GM12891 (cell line): ENCODE measurements at places on chromosomes 1 and 21.

DNA sequence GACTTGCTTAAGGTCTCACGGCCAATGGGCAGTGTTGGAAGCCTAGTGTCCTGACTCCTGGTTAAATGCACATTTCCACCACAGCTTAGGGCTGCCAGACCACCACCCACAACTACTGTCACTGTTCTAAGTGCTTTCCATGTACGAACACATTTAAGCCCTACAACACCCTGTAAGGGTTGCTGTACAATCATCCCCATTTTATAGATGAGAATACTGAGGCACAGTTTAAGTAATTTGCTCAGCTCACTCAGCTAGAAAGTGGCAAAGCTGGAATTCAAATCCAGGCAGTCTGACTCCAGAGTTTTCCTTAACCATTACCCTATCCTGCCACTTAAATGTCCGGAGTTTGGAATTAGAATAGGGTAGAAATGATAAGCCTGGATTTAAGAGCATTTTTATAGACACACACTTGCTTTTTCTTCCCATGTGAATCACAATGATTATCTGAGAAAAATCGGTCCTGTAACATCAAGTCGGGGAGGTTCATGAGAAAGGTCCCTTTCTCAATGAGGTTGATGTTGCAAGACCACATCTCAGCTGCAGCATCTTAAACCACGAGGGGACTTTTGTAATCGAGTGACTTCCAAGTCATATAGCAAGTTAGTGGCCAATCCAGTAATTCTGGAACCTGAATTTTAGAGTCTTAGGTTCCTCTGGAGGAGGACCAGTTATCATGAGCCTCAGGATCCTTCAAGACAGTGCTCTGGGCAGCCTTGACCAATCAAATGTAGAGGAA is 8.6 kb downstream of the E2F2 start:
- DNase-seq = no peak

DNA sequence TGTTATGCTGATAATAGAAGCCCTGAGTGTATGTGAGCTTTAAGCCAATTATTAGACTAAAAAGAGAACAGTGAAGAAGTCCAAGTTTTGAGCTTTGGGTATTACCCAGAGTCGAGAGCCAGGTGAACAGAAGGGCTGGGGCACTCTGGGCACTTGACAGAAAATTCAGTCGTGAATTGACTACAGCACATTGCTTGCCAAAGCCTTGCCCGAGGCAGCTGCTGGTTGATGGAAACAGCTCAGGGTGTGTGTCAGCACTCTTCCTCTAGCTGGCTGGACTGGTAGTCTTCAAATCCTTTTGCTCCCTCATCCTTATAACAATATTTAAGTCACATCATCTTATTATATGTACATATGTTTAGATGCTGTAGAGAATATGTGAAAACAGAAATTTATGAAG is 21.3 kb downstream of the PDE4B start:
- no peak for DNase-seq

DNA sequence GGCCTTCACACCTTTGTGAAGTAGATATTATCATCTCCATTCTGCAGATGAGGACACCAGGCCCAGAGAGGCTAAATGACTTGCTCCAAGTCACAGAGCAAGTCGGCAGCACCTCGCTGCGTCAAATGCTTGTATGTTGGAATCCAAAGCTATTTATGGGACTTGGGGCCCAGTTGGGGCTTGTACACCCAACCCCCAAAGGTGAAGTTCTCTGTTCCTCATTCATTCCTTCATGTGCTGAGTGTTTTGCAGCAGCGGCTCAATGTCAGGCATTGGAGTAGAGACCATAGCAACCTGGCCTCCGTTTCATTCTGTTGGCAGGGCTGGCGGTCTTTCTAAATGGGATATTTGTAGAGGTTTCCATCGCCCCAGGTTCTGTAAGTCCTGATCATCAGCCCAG is 113.4 kb upstream of the SLC25A33 start:
- DNase-seq = no peak

GRCh38 chr1:222370913-222371675 is 176.8 kb downstream of the HHIPL2 start:
- DNase-seq = no peak

DNA sequence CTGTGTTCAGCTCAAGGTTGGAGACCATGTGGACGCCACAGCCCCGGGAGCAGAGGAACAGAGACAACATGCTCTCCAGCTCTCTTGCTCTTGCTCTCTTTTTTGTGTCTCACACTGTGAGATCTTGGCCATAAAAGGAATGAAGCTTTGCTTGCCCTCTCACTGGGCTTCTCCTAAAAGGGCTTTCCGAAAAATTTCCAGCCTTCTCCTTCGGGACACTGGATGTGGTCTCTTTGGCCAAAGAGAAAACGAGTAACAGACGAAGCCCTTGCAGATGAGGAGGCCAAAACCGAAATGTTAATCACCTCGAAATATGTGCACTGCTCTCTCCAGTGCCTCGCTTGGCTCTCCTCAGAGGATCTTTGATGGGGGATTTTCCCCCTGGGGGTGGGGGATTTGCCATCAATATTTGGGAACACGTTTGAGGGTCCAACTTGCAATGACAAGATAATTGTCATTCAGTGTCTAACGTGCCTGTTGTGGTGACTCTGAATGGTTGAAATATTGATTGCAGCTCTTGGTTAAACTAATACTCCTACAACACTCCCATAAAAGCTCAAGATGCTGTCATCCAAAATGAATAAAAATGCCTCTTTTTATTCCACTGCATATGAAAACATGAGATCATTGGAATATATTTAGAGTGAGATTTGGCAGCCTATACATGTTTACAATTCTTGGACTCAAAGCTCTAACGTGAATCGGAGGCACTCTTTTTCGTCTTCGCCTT is 68.6 kb upstream of the ANGPTL1 start:
- no peak for DNase-seq
